ENCODE measurements at places on chromosomes 6 and 20.

- DNase-seq, result no peak
These were observed 206.8 kb upstream of the PLCB4 start for GRCh38 chr20:8862092-8862491.

- DNase-seq, result peak; percentile 55
These were observed 30.0 kb upstream of the KIF6 start for GRCh38 chr6:39755231-39755630.

- peak; percentile 26 for DNase-seq
These were observed 30.8 kb downstream of the AGPAT4 start for GRCh38 chr6:161242779-161243693.

GRCh38 chr6:127907960-127908640, 7.2 kb upstream of the THEMIS start:
- no peak for DNase-seq

DNA sequence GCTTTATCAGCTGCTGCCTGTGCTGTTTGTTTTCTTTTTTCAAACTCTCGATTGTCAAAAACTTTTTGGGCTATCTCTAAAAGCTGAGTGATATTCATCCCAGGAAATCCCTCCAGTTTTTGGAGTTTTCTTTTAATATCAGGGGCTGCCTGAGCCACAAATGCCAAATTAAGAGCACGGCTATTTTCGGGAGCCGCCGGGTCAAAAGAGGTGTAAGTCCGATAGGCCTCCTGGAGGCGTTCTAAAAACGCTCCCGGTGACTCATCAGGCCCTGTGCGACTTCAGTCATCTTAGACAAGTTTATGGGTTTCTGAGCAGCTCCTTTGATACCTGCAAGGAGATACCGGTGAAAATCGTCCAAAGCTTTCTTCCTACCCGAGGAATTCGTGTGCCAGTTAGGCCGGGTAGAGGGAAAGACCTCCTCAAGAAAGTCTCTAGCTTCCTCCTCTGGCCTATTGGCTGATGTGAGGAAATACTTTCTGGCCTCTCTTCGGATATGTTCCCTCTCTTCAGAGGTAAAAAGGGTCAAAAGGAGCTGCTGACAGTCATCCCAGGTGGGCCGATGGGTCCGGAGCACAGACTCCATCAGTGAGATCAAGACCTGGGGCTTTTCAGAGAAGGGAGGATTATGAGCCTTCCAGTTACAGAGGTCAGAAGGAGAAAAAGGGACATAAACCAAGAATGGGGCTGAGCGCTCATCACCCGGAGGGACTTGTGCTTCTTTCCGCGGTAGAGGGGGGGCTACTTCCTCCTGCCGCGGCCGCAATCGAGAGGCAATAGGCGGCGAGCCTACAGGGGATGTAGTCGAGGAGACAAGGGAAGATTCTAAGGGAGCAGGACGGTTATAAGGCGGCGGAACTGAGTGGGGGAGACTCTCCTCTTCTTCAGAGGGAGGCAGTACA, 151.1 kb downstream of the TRIM27 start:
- no peak for DNase-seq

DNA sequence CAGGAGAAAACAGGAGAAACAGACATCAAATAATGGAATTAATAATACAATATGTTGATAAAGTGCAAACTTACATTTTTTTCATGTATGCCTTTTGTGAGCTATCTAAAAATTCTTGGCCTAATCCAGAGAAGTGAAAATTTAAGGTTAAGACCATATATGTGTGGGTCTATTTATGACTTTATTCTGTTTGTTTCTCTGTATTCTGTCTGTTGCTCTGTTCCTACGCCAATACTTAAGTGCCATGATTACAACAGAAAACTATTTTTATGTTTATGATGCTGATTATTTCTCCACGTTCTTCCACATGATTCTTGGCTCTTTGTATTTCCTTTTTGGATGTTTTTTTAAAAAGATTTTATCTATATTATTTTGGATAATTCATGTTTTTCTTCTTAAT, 109.6 kb upstream of the MAP3K4 start:
- no peak for DNase-seq

DNA sequence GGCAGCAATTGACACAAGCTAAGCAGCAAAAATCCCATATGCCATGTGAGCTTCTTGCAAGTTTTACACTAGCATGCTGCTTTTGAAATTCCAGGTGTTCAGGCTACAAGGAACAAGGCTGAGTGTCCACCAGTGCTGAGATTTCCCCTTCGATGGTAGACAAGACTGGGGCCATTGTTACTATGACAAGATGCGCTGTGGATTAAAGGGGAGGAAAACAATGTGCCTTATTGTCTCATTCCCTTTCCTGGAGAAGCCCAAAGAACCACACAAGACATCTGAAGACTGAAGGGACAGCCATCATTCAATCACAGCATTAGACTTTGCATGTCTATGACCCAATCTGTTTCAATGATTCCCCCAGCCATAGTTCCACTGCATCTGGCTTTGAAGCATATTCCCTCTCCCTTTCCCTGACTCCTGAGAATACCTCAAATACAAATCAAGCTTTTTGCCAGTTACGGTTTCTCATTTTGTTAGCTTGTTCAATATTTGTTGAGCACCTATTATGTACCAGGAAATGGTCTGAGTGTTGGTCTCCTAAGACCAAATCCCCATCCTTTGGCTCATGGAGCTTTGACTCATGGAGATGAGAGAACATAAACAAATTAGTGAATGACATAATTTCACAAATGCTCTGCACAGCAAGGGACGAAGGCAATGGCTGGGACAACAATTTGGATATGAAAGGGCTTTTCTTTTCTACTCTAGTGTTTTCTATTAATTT, 23.4 kb upstream of the SCGN start:
- no peak for DNase-seq

- peak; percentile 85 for DNase-seq
These were observed 15.9 kb upstream of the TBC1D20 start for GRCh38 chr20:478010-478948.

DNA sequence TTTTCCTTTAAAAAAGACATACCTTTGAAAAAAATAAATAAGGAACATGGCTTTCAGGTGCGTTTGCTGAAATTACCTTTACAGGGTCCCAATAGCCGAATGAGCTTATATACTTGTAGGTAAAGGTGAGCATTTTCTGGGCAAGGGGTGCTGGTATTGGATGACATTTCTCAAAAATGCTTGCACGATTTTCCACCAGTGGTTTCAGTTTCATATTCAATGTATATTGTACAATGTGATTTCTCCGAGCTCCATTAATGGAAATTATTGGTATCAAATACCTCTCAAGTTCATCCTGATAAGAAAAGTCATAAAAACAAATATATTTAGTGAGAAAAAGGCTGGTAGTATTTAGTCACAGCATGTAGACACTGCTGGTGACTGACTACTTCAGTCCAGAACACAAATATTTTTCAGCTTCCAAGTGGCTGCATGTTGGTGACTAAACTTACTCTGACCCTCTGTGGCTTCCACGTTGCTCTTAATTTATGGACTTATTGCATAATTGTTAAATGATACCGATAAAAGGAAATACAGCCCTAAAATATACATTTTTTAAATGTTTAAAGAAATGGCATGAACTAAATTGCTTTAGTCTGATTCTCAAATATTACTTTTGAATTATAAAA, 32.9 kb upstream of the ZBTB24 start:
- DNase-seq, result no peak

- DNase-seq, result no peak
These were observed 493.1 kb upstream of the FLRT3 start for GRCh38 chr20:14830466-14830865.

- DNase-seq, result no peak
These were observed 115.4 kb downstream of the SLX4IP start for GRCh38 chr20:10550204-10551118.

DNA sequence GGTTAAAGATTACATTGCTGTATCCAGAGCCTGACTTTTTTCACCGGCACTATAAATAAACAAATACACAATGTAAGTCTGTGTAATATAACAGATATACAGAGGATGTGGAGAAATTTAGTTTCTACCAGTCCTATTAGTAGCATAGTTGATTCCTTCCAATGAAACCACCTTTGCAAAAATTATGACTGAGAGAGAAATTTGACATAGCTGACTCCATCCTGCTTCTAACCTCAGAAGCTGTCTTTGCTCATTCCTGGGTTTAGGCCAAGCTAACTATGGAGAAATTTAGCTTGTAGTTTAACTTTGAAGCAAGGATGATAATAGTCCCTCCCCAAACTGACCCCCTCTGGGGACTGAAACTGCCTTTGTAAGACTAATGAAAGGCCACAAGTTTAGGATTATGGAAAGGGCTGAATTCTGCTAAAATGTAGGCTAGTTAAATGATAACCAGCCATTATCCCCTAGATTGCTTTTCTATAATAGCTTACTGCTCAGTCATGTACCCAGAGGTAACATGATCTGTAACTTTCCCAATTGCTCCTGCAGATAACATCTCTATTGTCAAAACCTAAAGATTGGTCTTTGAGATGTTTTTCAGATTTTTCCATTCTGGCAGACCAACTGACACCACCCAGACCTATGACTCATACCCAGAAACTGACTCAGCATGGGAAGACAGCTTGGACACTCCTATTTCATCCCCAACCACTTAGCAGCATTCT, 172.8 kb upstream of the ARG1 start:
- peak; percentile 75 for DNase-seq

DNA sequence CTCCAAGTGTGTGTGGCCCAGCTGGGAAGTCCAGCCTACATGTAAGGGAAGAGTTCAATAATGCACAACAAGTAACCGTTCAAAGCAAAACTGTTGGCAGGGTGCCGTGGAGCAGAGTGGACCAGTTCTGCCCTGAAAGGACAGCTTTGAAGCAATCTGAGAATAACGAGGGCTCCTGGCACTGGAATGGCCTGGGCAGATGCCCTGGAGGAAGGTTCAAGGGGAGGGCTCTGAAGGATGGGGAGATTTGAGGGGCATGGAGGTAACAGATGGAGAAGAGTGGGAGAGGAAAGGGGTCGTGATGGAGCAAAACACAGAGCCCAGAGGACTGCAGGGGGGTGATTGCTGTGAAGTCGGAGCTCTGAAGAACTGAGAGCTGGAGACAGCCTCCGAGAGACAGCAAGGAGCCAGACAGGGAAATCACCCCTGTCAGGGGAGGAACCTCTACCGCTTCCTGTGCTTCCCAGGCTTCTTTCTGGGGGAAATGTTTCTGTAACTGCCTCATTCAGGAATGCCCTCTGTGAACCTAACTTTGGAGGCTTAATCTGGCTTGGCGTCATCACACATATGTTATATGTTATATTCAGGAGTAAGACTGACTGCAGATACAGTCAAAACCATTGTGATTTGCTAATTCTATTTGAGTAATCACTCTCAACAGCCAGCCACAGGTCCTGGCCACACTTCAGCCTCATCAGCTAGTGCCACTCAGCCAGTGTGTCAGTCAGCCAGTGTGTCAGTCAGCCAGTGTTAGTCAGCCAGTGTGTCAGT, 41.2 kb downstream of the ZC3H12D start:
- DNase-seq, result peak; percentile 87

DNA sequence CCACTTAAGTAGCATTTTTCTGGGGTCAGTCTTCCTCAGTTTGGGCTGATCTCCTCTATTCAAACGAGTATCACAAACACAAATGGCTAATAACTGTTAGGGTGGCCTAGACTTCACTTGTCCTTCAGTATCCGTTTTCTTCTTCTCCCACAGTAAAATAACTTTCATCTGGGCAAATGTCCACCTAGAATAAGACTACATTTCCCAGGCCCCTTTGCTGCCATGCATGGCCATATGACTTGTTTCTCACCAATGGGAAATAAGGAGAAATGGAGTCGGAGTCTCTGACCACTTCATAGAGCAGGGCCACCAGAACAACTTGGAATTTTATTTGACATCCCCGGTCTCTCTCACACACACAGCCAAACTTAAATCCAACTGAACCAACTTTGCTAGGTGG, 51.4 kb downstream of the SULF2 start:
- DNase-seq, result no peak

- DNase-seq, result peak; percentile 91
These were observed 83.7 kb upstream of the MPC1 start for GRCh38 chr6:166466178-166467122.

- no peak for DNase-seq
These were observed 199.4 kb upstream of the ARID1B start for GRCh38 chr6:156577749-156578148.

- DNase-seq, result peak; percentile 56
These were observed at the start of gene CRIP3 for GRCh38 chr6:43308101-43308989. Gene CRIP3 (minus strand): TSS chr6:43308826. CDS start chr6:43308792, 34 bp downstream.

DNA sequence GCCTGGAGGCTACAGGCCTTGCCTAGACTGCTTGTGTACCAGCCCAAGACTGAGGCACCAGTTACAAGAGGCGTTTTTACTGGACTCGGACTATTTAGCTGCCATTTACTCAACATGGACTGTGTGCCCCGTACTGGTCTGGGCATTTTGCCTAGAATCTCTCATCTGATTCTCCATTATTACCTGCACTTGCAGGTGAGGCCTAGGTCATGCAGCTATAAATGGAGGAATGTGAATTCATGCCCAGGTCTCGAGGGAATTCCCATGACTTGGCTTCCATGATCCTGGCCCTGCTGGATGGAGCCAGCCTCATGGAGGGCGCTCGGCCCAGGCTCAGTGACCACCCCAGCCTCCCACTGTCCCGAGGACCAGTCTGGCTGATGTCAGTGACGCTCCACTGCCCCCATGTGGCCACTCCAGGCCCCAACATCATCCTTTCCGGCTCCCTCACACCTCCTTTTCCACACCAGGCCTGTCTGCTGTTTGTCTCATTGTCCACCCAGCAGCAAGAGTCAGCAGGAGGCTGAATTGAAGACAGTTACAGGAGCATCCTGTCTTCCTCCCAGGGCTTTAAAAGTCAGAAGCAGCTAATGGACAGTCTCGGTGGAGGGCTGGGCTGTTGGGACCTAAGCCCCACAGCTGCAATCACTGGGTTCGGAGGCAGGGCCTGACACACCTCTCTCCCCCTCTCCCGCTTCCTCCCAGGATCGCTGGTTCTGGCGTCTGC, 8.7 kb downstream of the MMP24OS start:
- peak; percentile 72 for DNase-seq

GRCh38 chr6:128403618-128404444, 116.6 kb downstream of the PTPRK start:
- no peak for DNase-seq

DNA sequence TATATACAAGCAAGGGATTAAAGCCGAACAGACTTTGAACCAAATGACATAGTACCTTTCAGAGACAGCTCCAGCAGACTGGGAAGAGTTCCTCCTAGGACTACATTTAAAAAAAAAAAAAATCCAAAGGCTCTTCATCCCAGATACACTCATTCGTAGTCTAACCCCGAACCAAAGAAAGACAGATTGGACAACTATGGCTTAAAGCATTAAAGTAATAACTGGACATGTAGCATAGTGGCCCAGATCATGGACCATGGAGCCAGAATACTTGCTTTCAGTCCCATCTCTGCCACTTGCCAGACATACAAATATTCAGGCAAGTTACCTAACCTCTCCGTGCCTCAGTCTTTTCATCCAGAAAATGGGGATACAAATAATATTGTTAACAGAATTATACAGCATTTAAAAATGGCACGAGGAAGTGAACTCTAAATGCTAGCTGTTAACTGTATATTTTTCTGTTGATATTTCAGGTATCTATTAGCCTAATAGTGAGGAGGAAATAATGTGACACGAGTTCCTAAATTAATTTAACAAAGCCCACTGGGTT, 123.7 kb downstream of the HIVEP2 start:
- no peak for DNase-seq

GRCh38 chr6:42962502-42963178, 2.1 kb downstream of the GNMT start:
- no peak for DNase-seq
